ENCODE measurements at places on chromosomes 7 and 10.

DNA sequence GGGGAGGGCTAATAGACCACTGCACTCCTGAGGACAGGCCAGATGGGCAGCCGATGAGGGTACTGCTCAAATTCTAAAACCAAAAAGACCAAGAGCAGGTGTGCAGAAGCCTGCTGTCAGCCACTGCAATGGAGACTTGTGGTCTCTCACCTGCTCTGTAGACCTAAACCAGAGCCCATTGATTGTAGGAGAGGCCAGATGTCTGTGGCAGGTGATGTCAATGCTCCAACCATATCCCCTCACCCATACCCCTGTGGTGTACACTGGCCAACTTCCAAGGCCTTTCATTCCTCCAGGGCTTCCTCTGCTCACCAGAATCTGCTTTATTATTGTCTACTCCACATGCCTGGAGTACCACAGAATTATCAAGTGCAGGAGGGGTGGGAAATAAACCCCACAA is 116.9 kb upstream of the CHST15 start:
- no peak for DNase-seq

- no peak for DNase-seq
Observed at GRCh38 chr10:100007231-100008141, 2.3 kb downstream of the DNMBP start.

GRCh38 chr7:28625432-28625831 is 213.1 kb downstream of the CREB5 start:
- DNase-seq, result no peak

DNA sequence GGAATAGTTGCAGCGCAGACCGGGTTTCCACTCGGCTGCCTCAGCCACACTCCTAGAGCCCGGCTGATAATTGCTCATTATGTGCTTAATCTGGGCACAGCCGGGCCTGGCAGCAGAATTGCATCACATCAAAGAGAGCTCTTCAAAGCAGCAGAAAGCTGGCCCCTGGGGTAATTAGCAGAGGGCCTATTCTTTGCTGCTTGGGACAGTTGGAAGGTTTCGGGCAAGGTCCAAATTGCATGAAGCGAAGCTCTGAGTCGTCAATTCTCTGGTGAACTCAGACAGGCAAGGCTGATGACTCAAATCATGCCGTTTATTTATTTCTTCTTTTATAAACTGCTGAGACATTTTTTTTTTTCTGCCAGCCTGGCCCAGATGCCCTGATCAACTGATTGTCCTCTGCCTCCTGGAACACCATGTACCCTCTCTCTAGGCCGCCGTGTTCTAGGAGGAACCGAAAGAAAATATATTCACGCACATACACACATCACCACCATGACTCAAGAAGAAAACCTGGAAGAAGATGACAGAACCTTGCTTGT is 242.2 kb downstream of the RAB11FIP2 start:
- no peak for DNase-seq

GRCh38 chr10:21170216-21170615 is 273.1 kb upstream of the NEBL start:
- DNase-seq, result no peak

- no peak for DNase-seq
Observed at GRCh38 chr7:39948375-39948955, 1.6 kb upstream of the CDK13 start.

DNA sequence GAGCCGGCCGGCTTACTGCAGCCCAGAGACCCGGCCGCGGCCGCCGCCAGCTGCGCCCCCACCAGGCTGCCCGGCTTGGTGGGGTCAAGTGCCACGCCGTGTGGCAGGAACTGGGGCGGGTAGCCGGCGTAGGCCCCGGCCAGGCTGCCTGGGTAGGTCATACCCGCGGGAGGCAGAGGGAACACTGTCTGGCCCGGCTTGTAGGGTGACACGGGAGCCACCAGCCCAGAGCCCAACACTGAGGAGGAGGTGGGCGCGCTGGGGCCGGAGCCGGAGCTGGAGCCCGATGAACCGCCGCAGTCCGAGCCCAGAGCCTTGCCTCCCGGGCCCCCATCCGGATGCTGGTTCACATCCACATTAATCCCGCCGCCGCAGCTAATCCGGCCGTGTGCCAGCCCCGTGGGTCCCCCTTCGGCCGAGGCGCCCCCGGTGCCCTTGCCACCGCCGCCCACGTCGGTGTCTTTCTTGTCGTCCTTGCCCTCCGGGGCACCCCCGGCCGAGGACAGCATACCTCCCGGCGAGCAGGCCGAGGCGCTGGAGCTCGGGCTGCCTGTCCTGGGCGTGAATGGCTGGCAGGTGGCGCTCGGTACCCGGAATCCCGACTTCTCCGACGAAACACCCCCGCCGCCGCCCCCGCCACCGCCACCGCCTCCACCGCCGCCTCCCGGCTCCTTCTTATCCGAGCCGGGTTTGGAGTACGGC is 2.0 kb downstream of the ZNF503 start:
- DNase-seq, result no peak

GRCh38 chr7:45184326-45185027 is 26.9 kb downstream of the RAMP3 start:
- no peak for DNase-seq

- no peak for DNase-seq
Observed at GRCh38 chr10:62640411-62640810, 164.1 kb upstream of the ADO start.

DNA sequence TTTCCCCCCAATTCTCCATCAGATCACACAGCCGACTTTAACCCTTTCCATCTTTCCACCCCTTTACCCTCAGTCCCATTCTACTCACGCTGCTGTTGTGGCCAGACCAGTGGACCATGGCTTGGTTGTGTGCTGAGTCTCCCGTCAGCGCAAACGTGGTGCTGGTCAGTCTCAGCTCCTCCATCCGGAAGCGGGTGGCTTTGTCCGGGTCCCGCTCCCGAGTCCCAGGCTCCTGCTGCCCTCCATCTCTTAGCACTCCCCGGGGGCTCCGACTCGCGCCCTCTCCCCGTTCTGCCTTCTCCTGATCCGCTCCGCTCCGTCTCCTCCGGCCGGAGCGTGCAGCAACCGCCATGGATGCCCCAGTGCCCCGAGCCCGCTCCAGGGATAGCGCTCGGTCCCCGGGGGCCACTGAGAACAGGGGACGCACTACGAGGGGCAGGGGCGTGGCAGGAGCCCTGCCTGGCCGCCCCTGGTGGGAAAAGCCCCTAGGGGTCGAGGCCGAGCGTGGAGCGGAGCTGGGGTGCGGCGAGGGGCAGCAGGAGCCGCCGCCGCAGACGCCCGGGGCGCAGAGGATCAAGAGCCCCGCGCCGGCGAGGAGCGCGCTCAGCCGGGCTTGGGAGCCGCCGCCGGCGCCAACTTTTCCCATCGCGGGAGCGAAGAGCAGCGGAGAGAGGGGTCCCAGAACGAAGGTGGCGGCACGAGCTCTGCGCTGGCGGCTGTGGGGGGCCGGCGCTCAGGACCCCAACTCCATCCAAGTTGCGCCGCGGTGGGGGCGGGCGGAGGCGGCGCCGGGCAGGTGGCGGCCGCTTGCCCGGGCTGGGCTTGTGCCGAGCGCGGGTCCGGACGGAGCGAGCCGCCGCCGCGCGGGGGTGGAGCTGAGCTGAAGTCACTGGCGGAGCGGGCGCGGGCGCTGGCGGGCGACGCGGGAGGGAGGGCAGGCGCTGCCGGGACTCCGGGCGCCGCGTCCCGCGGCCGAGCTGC is at the start of gene SORCS1:
Gene SORCS1 (minus strand): TSS at position 826 of the 981 bp plus-strand sequence.
- DNase-seq, result no peak

DNA sequence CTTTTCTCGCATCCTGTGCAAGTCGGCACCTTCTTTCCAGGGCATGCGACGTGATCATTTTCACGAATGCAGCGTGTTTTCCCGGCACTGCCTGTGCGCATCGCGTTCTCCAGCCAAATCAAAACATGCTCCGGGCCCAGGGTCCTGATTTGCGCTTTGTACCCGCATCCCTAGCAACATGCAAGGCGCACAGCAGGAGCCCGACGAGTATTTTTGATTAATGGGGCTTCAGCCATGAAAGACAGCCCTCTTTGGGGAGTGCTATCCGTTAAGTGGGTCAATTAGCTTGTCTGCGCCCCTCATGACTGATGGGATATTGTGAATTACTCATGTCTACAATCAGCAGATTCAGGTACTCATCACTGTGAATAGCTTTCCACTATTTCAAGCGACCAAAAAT is 243.3 kb upstream of the RNF32 start:
- no peak for DNase-seq

DNA sequence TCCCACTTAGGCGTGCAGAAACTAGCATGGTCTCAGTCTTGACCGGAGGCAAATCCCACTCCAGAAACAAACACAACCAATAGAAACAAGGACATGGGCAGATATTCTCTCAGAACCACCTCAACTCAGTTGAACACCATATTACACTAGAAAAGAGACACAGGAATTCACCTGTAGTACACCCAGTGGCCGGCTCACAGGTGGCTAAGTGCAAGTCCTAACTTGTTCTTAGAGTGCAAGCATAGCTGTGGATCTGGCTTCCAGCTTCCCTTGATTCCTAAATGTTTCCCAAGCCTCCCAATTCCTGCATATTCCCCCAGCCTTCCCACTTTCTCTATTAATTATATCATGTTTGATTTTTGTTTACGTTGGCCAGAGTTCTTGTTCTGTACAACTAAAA is 164.4 kb downstream of the TPK1 start:
- DNase-seq, result no peak

- no peak for DNase-seq
Observed at GRCh38 chr7:3914051-3914775, 613.2 kb downstream of the SDK1 start.

- DNase-seq, result no peak
Observed at GRCh38 chr10:118272767-118273166, 69.4 kb downstream of the FAM204A start.

- no peak for DNase-seq
Observed at GRCh38 chr10:36493516-36493880, 631.9 kb upstream of the ANKRD30A start.

GRCh38 chr7:79282882-79283602 is 170.4 kb downstream of the MAGI2 start:
- no peak for DNase-seq

DNA sequence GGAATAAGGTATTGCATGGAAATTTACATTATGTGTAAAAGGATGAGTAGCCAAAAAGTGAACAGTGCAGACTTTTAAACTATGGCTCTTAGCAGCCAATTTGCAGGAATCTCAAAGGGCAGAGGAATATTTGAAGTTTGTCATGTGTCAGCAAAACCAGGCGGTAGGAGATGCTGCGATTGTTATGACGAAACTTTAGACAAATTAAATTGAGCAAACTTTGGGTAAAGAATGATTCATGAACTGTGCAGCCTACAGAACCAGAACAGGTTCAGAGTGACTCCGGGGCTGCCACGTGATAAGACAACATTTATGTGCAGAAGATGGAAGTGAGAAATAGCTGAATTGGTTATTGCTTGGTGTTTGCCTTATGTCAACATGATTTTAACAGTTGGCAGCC is 39.2 kb upstream of the CCDC6 start:
- DNase-seq, result no peak

DNA sequence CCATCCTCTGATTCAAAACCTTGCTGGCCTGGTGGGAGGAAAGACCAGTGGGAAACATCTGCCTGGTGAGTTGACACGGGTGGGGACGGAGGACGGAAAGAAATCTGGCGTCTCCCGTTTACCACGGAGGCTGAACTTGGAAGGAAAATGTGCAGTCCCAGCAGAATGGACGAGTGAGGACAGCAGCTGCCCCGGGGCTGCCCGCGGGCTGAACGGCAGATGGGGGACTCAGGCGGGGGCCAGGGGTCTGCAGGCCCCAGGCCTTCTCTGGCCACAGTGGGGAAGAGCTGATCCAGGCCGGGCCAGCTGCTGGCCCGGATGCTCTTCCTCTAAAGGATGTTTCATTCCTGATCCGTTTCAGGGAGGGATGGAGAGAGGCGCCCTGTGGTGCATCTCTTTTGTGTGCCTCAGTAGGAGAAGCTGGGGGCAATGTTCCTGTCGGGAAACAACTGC is 147.5 kb upstream of the CHST15 start:
- no peak for DNase-seq

DNA sequence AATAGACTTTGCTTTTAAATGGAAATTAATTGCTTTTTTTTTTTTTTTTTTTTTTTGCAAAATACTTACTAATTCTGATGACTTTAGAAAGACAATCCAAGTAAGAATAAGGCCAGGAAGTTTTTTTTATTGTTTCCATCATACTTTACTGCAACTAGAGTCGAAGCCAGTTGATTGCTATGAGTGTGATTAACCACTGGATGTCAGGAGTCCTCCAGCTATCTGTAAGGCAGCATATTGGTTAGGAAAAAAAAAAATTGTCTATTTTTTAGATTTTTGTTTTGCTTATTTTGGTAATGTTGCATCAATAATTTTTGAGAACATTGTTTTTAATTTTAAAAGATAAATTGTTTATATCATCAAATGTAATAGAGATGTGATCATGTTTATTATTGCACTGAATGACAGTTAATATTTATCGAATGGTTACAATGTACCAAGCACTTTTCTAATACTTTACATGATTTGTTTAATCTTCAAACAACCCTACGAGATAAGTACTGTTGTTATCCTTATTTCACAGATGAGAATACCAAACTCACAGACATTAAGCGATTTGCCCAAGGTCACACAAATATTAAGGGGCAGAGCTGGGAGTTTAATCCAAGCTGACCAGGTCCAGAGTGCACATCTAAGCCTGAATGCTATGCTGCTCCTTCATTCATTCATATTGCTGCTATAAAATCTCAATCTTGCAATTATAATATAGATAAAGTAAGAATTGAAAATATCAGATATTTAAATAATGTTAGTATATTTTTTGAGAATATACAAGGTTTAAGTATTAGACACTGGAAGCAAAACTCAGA is 19.9 kb upstream of the LMOD2 start:
- DNase-seq, result no peak

GRCh38 chr7:122123746-122124145 is 20.3 kb downstream of the AASS start:
- no peak for DNase-seq

DNA sequence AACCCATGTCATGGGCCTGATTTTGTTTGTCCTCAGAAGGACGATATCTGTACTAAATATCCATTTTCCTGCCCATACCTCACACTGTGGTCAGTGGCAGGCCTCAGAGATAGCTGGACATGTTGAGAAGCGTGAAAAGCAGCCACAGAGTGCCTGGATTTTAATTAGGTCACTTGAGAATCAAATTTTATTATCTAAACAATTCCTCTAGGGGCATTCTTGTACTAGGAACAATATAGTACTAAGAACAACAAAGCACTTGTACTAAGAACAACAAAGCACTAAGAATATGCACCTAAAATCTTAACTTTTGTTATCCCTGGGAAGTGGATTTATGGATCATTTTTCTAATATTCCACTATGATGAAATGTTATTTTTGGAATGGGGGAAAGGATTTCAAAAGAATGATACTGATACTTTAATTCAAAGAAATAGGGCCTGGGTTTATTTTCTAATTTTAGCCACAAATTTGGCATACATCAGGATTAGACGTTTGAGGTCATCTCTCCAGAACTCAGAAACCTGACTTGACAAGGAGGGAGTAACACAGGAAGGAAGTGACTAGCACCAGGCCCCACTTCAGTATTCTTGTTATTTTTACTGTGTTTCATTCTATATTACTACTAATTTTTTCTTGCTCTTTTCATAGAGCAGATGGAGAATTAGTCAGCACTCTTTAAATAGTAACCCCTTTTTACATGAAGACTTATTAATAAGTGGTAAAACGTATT is 112.2 kb downstream of the EXOC4 start:
- DNase-seq, result no peak

GRCh38 chr7:19284136-19284535 is 138.9 kb upstream of the FERD3L start:
- DNase-seq, result no peak

- DNase-seq, result no peak
Observed at GRCh38 chr7:158811461-158811860, 17.8 kb downstream of the ESYT2 start.

GRCh38 chr10:36647540-36647939 is 477.9 kb upstream of the ANKRD30A start:
- DNase-seq, result no peak
